ENCODE measurements at places on chromosomes 12 and 14.

DNA sequence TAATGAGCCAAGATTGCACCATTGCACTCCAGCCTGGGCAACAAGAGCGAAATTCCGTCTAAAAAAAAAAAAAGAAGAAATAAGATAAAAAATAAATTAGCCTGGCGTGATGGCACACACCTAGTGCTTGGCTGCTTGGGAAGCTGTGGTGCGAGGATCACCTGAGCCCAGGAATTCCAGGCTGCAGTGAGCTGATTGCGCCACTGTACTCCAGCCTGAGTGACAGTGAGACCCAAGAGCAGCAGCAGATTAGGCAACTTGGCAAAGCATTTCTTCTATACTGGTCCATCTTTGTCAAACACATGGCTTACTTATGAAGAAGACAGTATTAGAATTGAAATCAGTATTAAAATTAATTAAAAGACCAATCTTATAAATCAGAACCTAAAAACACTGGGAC lies 6.3 kb downstream of the GON7 start:
- DNase-seq = no peak

DNA sequence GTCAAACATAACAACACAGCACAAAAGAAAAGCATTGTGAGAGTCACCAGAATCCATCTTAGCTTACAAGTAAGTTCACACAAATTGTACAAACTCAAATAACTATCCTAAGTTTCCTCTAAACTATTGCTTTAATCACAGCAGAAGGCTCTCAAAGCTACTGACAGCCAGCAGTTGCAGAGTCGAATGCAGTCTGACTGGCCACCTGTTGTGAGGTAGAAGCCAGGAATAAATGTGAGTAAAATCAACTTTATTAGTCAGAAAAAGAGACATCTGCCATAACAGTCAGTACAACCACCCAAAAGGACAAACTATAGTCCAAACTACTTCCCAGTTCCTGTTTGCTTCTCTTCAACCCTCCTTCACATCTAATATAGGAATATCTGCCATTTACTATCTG lies 231.7 kb upstream of the USP15 start:
- DNase-seq = no peak

DNA sequence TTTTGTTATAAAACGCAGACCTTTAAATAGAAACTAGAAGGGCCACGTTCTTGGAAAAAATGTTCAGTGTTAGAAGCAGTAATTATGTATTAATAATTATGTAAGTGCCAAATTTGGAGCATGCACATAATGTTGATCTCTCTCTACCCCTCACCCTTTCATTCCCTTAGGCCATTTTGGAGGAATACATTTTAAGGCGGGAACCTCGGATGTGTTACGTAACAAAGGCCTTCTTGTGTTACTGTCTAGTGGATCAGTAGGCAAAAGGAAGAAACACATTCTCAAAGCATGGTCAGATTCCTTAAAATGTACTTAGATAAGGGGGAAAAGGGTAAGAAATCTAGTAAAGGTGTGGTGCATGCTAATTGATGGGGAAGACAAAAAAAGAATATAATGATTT lies 52.7 kb downstream of the RASSF3 start:
- DNase-seq = no peak

DNA sequence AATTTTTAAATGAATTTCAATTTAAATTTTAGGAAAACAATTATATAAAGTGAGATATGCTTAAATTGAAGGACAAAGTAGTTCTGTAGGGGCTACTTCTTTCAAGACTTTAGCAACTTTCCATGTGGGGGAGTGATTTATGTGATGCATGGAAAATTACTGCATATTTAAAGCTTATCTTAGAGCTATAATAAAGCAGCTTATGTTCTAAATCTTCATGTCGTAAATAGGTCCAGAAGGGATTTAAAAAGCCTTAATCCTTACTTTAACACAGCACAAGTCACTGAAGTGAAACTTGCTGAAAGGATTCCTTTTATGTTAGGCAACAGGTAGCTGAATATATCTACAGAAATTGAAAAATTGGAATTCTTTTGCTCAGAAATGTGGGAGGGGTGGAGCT lies 340.4 kb downstream of the NAV3 start:
- no peak for DNase-seq

- DNase-seq = no peak
Measured at GRCh38 chr12:110913119-110914056, 7.0 kb downstream of the MYL2 start.

- no peak for DNase-seq
Measured at GRCh38 chr12:104694711-104695110, 238.0 kb downstream of the CHST11 start.

- peak; percentile 92 for DNase-seq
Measured at GRCh38 chr12:46915082-46915481, 89.3 kb upstream of the SLC38A4 start.

DNA sequence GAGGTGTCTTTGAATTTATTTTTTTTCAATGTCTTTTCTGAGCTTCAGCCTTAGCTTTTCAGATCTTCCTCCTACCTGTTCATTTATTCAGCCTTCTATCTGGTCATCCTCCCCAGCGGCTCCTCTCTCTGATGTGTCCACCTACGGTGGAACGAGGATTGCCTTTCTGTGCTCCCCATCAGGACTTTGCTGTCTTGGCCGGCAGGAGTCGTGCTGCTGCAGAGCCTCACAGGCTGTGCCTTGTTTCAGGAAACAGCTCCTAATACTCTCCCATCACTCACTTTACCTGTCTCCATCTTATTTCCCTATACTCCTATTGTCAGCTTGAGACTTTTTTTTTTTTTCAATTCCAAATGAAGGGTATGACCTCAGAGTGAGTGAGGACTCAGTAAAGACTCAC lies 76.9 kb downstream of the KICS2 start:
- no peak for DNase-seq

Data from muscle of leg (tissue), 16 donors.